ENCODE measurements at places on chromosomes 11 and 22. TPM values are rescaled to one million over a fixed set of nuclear protein-coding genes. Genes with fewer than 3 reads are reported as not detected.

CYP2D6 gene
- total RNA-seq, result 0.79 TPM

DNA sequence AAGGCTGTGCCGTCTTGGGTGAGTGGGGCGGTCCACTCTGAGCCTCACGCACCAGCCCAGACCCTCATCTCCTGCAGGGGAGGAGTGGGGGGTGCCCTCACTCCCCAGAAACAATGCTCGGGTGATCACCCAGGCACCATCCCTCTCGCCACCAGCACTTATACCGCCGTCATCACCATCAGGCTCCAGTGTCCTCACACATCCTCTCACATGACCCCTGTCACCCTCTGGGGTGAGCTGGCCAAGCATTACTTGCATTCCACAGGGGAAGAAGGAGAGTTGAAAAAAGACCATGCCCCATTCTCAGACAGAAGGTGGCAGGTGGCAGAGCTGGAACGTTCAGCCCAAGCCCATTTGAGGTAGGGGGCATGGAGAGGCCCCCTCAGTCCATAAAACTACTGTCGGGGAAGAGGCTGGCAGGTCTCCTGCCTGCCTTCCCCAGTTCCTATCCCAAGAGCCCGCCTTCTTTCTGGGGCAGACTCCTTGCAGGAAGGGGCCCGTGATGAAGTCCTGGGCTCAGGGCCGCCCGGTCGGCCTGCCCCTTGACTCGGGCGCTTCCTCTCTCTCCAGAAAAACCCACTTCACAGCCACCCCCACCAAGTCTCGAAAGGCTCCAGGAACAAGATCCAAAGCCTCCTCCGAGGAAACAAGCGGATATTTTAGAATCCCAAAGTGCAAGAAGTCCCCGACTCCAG, 153.3 kb downstream of the DSCAML1 start:
- no peak for DNase-seq
- H3K27me3 ChIP-seq, result no peaks in the 10 kb centered on the region
- no peaks in the 10 kb centered on the region for H3K4me1 ChIP-seq
- no peaks in the 10 kb centered on the region for H3K36me3 ChIP-seq

KRTAP5-11 gene
- total RNA-seq, result not detected

DNA sequence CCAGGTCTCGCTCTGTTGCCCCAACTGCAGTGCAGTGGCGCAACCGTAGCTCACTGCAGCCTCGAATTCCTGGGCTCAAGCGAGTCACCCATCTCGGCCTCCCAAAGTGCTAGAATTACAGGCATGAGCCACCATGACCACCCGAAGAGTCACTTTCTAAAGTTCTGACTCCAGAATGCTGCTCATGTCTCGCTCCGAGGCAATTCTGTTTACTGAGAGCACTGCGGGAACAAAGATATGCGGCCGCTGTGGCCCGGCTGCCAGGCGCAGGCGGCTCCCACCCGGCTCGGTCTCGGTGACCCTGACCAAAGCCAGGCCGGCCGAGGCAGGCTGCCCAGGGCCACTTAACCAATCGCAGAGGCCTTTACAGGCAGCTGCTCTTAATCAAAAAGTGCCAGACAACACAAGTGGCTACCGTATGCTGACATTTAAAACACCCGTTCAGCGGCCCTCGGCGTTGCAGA, 78.7 kb downstream of the PHF21B start:
- H3K27ac ChIP-seq, result no peak overlapping the region
- H3K27me3 ChIP-seq, result no peaks in the 10 kb centered on the region
- no peaks in the 10 kb centered on the region for H3K36me3 ChIP-seq

DNA sequence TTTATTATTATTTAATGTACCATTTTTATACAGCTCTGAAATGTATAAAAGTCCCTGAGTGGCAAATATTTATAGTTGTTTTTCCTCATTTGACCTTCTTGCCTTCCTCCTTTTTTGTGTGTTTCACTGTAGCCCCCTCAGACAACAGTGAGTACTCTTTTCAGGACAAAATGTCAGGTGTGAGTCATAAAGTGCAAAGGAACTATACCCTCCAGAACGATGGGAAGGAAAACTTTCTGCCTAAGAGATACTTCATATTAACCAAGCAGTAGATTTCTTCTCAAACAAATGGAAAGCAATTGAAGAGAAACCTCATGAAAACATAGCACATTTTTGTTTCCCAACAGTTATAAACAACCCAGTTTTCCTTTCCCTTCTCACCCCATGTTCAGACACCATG, 16.1 kb upstream of the MS4A7 start:
- H3K36me3 ChIP-seq, result no peaks in the 10 kb centered on the region
- no peak overlapping the region for H3K27ac ChIP-seq
- H3K27me3 ChIP-seq, result no peaks in the 10 kb centered on the region
- no peaks in the 10 kb centered on the region for H3K4me1 ChIP-seq
- H3K4me3 ChIP-seq, result no peak overlapping the region

GRCh38 chr22:23240639-23241389, 60.5 kb downstream of the BCR start:
- peak; percentile 17 for DNase-seq
- no peaks in the 10 kb centered on the region for H3K36me3 ChIP-seq
- no peak overlapping the region for H3K4me3 ChIP-seq
- H3K27me3 ChIP-seq, result no peaks in the 10 kb centered on the region
- peaks cover 10% of the 10 kb centered on the region for H3K4me1 ChIP-seq
